Stimulated activated CD8-positive, alpha-beta memory T cell treated with anti-CD3 and anti-CD28 coated beads, Interleukin-7, amount 100 ng/mL, for 24 hours (primary cell): ENCODE measurements at places on chromosomes 13 and 19.

- DNase-seq = no peak
Observed at GRCh38 chr13:75938811-75939560, 302.9 kb downstream of the LMO7 start.

GRCh38 chr13:112722433-112723263 is 32.8 kb downstream of the ATP11A start:
- no peak for DNase-seq

GRCh38 chr19:18742838-18743783 is 48.0 kb downstream of the COMP start:
- no peak for DNase-seq

GRCh38 chr13:21344662-21345176 is 114.4 kb downstream of the ZDHHC20 start:
- no peak for DNase-seq

DNA sequence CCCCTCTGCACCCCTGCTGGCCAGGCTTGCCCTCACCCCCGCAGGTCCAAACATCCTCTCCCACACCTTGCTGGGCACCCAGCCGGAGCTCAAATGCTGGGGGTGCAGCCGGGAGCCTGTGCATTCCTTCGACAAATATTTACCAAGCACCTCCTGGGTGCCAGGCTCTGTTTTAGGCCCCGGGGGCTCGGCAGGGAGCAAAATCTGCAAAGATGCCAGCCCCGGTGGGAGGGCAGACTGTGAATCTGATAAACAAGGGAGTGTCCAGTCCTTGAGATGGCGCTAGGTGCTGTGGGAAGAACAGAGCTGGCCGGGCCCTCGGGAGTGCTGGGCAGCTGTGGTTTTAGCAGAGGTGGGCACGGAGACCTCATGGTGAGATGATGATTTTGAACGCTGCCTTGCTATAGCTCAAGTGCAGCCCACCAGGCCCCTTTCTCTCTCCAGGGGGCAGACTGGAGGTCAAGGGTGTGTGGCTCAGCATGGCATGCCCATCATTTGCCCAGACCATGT is 10.6 kb downstream of the NFIX start:
- DNase-seq = no peak

GRCh38 chr19:17610384-17610783 is 54.9 kb downstream of the COLGALT1 start:
- DNase-seq = no peak

GRCh38 chr13:86725105-86725504 is 925.9 kb upstream of the SLITRK6 start:
- no peak for DNase-seq

- DNase-seq = no peak
Observed at GRCh38 chr13:74438901-74439300, 304.7 kb upstream of the KLF12 start.
